HEK293T (cell line): ENCODE measurements at places on chromosomes 12 and 14.

DNA sequence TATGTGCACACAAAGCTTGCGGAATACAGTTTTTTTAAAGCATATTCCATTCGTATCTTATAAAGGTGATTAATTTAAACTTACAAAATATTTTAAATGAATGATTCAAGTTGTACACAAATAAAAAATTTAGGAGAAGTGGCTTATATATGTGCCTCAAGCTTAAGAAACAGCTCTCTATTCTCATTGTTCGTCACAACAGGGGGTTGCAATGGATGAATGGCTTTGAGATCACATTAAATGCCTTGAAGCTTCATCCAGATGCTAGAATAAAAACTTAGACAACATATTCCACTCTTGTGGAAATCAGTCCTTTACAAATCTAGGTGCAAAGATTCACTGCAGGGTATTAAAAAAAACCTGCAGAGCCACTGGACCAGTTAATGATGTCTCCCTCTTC lies 303.9 kb upstream of the LRFN5 start:
- DNase-seq = no peak

DNA sequence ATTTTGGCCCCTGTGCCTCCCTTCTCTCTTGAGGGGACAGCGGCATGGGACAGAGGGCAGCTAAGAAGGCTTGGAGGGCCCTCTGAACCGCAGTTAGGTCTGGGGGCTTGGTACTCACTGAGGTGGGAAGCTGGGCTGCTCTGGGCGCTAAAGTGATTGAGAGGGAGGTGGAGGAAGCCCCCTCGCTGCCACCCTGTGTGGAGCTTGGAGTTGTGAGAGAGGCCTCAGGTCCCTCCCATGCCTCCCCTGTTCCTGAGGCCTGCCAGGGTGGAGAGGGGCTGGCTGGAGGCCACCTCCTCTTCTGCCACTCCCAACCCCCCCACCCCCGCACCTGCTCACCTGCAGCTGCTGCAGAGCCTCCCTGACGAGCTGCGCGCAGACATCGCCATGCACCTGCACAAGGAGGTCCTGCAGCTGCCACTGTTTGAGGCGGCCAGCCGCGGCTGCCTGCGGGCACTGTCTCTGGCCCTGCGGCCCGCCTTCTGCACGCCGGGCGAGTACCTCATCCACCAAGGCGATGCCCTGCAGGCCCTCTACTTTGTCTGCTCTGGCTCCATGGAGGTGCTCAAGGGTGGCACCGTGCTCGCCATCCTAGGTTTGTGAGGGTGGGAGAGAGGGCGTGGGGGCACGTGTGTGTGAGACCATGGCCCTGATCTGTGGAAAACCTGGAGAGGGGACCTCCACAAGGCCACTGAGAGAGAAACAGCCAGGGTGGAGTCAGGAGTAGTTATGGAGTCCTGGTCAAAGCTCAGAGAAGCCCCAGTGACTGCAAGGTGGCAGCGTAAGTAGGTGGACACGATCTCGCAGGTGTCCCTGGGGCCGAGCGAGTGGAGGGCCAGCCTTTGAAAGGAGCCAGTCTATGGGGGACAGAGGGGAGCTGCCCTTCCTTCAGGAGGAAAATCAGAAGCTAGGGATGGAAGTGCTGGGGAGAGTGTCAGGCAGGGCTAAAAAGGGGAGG lies 11.2 kb downstream of the KCNH3 start:
- no peak for DNase-seq

GRCh38 chr12:4518106-4518728 lies 20.5 kb upstream of the RAD51AP1 start:
- no peak for DNase-seq

GRCh38 chr12:98998697-98999299 lies 353.7 kb downstream of the APAF1 start:
- peak; percentile 48 for DNase-seq

- no peak for DNase-seq
These were observed 31.6 kb upstream of the SGPP1 start for GRCh38 chr14:63759456-63759855.

- DNase-seq = no peak
These were observed 364.9 kb downstream of the GALC start for GRCh38 chr14:87628129-87628528.

- DNase-seq = no peak
These were observed 302.5 kb downstream of the EMP1 start for GRCh38 chr12:13499008-13499407.

- DNase-seq = no peak
These were observed 489.6 kb upstream of the GARIN6 start for GRCh38 chr12:99157946-99158345.

GRCh38 chr12:46177837-46178608 lies 90.8 kb downstream of the SLC38A1 start:
- DNase-seq = no peak

- no peak for DNase-seq
These were observed 38.7 kb downstream of the TUNAR start for GRCh38 chr14:95915330-95915729.

DNA sequence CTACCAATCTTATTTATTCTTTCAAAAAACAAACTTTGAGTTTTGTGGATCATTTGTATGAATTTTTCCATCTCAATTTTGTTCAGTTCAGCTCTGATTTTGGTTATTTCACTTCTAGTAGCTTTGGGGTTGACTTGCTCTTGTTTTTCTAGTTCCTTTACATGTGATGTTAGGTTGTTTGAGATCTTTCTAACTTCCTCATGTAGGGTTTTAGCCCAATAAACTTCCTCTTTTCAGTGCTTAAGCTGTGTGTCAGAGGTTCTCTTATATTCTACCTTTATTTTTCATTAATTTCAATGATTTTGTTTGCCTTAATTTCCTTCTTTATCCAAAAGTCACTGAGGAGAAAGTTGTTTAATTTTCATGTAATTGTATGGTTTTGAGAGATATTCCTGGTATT lies 860.4 kb upstream of the FBXO33 start:
- DNase-seq = no peak

DNA sequence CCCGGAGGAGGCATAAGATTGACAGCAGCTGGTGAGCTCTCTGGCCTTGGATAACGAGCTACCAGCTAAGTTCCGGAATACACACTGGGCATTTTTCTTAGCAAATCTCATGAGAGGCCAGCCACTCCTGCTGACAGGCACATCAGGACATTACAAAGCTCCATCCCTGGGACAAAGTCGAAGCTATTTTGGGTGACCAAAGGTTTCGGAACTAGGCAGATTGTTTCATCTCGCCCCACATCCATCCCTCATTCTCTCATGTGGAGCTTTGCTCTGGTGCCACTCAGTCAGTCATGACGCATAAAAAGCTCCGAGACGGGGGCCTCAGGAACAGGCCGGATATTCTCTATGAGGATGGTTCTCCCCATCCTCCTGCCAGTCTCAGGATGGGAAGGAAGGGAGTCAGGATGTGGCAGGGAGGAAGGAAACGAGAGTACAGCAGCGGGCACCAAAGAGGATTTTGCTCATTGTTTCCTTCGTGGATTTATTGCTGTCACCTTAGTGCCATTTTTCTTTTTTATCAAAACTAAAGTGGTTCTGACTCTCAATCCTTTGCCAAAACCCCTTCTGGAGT lies 253.1 kb upstream of the FKBP4 start:
- DNase-seq = no peak

DNA sequence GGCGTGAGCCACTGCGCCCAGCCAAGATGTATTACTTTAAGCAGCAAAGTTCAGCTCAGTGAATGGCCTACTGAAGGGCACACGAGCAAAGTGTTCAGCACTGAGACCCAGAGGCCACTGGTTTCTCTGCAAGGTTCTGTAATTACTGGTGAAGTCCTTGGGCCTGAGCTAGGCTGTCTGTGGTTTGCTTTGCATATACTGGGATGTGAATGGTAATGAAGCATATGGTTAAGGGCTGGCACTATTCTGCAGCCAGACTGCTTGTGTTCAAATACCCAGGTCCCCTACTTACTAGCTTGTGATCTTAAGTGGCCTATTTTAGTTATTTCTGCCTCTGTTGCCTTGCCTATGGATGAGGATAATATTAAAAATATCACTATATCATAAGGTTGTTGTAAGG lies 72.0 kb downstream of the LLPH start:
- no peak for DNase-seq

- DNase-seq = no peak
These were observed 12.0 kb downstream of the MORN3 start for GRCh38 chr12:121657305-121658008.

DNA sequence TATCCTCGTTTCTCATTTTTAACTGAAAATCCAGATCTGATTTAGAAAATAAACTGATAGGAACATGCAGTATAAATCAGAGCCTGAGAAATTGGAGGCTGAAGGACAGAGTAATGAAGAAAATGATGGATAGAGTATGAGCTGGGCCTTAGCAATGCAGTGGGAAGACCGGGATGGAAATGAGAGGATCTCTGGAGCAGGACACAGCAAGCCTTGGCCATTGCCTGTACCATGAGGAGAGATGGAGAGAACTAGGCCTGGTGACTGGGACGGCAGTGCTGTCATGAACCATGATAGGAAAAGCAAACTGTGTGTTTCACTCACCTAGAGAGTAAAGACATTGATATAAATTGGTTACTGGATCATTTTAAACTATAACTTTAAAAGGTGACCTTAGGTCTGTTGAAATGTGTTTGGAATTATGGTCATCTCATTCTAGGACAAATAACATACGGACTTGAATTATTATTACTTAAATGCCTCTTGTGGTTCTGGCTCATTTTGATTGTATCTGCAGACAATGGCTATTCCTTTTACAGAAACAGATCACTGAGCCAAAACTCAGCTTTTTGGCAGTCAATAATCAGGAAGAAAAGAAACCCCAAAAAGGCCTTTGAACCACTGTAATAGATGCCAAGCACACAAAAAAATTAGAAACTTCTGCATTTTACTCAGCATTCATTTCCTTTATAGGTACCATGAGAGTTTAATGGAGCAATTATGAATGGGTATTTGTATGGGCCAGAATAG lies 251.9 kb upstream of the PRKD1 start:
- no peak for DNase-seq

- no peak for DNase-seq
These were observed 1.1 kb downstream of the PAX9 start for GRCh38 chr14:36662543-36663403.

DNA sequence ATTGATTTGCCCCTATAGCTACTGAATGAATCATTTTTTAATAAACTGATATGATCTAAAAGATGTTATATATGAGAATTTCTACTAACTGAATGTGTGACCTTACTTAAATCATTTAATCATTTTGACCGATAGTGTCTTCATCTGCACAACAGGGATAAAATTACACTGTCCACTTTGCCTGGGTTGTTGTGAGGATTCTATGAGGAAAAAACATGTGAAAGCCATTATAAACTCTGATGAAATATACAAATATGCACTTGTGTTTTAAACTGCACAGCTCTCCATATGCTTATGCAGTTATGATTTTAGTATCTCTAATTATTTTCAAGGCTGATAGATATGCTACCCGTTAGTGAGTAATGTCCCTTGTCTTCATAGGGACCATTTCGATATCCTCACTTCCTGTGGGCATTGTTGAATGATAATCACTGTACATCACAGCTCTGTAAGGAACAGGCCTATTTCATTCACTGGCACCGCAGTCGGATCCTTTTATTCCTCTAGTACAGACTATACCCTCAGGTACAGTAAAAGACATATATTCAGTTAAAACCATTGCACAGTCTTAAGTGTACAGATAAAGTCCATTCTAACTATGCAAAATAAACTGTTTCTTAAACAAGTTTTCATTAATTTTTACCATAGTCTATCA lies 88.7 kb upstream of the RAP1B start:
- DNase-seq = no peak

DNA sequence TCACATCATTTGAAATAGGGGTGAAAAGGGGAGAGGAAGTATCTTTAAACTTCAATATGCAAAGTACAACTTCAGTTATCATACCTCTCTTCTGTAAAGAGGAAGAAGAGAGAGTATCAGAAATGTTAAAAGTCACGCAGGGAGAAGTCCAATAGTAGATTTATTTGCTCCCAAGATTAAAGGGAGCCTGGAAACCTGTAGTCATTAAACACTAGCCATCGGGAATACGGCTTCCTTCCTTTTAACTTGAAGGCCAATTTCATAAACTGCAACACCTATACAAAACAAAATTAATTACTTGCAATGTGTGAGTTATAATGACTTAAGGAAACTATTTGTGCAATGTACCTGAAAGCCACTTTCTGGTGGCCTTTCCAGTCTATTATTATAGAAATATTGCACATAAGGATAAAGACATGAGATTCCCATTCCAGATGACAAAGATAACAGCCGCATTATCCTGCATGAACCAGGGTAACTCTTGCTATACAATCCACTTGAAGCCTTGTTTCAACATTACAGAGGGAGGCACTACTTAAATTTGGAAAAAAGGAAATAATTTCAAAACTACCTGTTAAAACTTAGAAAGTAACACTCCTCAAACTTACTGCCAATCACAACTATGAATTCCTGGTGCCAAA lies 4.6 kb downstream of the BTG1 start:
- DNase-seq = no peak

GRCh38 chr14:105019861-105020814 lies 745 bp downstream of the CDCA4 start:
- peak; percentile 35 for DNase-seq

GRCh38 chr12:57216014-57216911 lies at the start of gene NXPH4:
TSS of gene NXPH4 (plus strand) at chr12:57216794. CDS start at chr12:57216970, 176 bp downstream.
- DNase-seq = peak; percentile 58

DNA sequence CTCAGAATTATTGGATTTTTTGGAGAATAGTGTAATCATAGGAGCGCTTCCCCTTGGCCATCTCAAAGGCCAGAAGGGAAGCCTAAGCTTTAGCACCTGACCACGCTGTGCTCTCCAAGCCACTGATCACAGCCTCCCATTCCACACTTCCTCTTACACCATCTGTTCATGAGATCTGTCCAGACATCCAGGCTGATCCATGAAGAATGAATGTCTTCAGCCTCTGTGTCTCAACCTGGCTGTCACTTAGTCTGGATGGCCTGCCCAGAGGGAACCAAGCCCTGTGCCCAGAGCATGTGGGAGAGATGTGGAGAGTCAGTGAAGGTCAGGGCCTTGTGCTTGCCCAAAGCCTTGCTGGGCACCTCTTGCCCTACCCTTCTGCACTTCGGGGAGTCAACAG lies 40.5 kb downstream of the TSPAN11 start:
- no peak for DNase-seq

GRCh38 chr14:101504096-101504948 lies 57.0 kb upstream of the DIO3 start:
- DNase-seq = no peak

GRCh38 chr12:63410197-63410596 lies 258.1 kb downstream of the DPY19L2 start:
- no peak for DNase-seq

DNA sequence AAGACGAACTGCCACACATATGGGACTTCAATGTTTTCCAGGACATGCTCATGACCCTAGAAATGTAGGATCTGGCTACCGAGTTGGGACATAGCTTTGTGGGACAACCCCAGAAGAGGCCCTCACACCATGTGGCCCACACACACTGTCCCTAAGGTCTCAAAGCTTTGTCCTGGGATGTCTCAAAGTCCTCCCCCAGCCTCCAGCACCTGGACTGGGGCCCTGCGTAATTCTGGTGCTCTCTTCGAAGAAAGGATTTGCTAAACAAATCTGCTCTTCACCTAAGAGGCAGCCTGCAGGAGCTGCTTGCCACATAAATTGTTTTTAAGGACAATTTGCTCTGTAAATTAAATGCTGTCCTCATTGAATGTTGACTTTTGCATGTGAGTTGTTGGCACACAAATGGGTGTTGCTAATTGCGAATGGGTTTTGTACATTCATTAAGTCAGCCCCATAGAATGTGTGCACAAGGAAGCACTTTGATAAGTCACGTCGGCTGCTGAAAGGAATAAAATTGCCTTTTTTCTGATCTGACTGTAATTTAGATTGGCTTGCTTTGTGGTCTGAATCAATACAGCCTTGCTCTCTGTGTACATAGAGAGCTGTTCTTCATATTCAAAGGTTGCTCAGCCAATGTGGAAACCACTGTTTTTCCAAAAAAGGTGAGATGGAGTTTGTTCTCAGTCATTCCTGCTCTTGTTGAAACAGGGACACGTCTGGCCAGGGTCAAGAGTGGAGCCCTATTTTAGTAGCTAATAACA lies 161.6 kb upstream of the PWP1 start:
- DNase-seq = no peak
